ENCODE measurements at places on chromosomes 2 and 18.
A peak's percentile ranks its signal among the peaks of the same experiment; 100 is the strongest.

- DNase-seq = no peak
Measured at GRCh38 chr2:97857553-97857952, 138.2 kb downstream of the TMEM131 start.

- no peak for DNase-seq
Measured at GRCh38 chr2:198135481-198135934, 331.1 kb downstream of the PLCL1 start.

DNA sequence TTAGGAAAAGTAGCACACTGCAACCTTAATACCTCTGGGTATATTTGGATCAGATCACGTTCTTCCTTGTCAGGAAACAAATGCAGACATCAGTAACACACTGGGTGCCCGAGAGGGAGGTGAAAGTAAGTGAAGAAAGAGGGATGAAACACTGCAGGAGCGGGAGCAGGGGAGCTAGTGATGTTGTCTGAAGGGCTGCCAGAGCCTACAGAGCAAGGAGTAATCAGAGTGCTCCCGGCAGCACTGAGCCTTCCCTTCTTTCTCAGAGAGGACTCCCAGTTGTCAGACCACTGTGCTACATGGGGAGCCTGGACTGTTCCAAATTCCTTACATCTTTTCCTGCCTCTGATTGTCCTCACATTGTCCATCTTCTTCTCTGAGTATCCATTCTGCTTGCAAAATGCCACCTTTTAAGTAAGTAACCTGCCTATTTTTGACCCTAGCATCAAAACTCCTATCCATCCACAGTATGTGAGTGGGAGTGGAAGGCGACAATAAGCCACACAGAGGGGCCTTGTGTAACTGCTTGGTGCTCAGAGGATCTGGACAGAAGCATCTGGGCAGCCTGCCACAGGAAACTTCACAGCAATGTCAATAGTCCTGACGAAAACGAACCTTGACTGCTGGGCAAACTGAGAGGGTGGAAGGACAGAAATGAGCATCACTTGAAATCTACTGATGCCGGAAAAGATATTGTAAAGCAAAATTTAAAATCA is 10.8 kb upstream of the NAB1 start:
- peak; percentile 6 for DNase-seq

- peak; percentile 76 for DNase-seq
Measured at GRCh38 chr2:95007822-95008221, 17.7 kb upstream of the MAL start.

DNA sequence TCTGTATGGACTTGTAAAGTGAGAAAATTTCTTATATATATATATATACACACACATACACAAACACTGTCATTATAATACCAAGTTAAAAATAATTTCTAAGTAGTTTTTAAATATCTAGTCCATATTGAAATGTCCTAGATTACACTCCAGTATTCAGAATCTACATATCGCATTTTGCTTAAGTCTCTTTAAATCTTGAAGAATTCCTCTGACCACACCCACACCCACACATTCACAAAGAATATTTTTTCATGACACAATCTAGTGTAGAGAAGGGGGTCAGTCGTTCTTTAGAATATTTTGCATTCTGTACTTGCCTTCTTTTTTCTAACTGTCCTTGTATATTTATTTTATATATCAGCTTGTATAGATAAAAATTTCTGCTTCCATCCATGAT is 509.7 kb downstream of the CCDC85A start:
- no peak for DNase-seq

GRCh38 chr2:157785200-157785599 is 90.9 kb downstream of the ACVR1 start:
- DNase-seq = no peak

DNA sequence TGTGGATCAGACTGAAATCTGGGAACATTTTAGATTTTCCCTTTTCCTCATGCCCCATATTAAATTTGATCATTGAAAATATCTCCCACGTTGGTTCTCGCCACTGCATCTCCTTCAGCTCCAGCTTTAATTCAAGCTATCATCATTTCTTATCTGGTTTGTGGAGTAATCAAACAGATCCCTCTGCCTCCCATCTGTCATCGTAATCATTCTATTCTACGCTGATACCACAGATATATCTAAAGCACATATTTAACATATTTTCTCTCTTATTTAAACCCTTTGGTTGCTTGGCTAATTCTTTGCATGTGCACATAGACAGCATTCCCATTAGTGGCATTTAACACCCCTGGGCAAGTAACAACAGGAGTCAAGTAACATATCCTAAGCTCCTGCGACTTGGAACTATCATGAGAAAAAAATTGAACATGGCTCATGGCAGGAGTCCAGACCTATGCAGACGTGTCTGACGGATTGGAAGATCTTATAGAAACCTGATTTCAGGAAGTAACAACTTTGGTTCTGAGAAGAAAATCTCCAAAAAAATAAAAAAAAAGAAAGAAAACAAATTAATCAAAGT is 158.8 kb upstream of the KYNU start:
- DNase-seq = no peak

DNA sequence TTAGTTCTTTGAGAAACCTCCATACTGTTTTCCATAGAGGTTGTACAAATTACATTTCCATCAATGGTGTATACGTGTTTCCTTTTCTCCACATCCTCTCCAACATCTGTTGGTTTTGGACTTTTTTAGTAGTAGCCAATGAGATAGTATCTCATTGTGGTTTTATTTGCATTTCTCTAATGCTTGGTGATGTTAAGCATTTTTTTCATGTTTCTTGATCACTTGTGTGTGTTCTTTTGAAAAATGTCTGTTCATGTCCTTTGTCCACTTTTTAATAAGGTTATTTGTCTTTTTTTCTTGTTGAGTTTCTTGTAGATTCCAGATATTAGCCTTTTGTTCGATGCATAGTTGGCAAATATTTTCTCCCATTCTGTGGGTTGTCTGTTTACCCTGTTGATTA is 392.3 kb upstream of the ZEB2 start:
- DNase-seq = no peak

GRCh38 chr2:27336173-27336572 is 13.3 kb upstream of the MPV17 start:
- DNase-seq = no peak

- DNase-seq = peak; percentile 71
Measured at GRCh38 chr2:7672027-7672684, 754.9 kb downstream of the RNF144A start.

- no peak for DNase-seq
Measured at GRCh38 chr2:74959106-74959751, 786 bp downstream of the POLE4 start.

GRCh38 chr2:209570194-209570593 is 146.3 kb downstream of the MAP2 start:
- no peak for DNase-seq

- DNase-seq = peak; percentile 76
Measured at GRCh38 chr2:42116195-42117181, 52.7 kb upstream of the EML4 start.

DNA sequence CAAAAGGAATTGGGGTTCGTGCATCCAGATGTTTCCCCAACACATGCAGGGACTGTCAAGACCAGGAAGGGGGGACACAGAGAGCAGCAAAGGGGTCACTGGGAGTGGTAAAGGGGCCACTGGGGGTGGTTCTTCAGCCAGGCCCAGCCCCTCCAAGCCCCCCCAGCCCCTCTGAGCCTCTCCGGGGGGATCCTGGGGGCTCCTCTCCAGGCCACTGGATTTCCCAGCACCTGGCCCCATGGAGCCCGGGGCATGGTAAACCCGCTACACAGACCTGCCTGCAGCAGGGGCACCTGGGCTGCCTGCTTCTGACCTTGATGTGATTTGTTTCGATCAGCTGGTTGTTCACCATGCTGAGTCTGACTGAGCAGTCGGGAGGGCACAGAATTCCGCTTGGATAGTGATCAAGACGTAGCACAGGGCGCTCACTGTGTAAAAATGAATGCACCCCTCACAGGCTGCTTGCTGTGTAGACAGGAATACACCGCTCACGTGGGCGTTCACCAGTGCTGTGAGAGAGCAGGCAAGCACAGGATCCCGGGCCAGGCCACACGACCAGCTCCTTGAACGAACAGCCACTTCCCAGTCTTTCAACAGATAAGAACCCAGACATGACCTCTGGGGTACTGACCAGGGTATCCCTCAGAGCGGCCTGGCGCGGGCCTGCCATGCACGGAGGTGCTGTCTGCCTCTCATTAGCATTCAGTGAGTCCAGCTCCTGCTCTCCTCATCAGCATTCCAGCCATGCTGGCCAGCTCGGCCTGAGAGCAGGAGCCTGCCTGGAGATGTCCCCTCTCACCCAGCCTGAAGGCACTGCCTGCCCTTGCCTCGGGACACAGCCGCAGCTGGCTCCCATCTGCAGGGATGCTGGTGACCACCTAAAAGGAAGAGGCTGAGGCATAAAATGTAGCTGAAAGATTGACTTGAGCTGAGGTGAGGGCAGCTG is 73.3 kb upstream of the OTOS start:
- no peak for DNase-seq

- no peak for DNase-seq
Measured at GRCh38 chr2:33241581-33241980, 234.9 kb upstream of the RASGRP3 start.

DNA sequence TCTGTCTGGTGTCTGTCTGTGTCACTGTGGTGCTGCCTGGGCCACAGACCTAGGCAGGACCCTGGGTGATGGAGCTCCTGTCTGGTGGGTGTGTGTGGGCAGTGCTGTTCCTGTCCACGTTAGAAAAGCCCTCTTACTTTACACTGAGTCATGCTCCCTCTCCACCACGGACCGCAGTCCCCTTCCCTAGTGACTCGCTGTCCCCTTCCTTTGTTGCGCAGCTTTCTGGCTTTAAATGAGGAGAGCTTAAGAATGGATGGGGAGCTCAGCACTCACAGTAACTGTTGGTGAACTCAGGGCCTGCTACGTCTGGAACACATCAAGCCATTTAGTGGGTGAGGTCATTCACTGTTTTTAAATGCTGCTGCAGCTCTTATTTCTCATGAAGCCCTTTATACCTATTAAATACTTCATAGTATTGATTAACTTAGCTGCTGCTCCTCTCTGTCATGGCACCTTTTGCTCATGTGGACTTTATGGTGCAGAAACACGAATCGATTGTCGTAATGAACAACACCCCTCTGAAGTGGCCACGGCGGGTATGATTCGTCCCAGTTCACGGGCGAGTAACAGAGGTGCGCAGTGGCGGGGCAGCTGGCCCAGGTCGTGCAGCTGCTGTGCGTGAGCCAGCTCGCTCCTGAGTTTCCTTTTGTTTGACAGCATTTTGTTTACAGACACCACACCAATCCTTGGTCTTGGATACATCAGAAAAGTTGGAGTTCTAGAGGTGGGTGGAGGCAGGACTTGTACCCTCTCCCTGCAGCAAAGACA is 100.4 kb downstream of the LDLRAD4 start:
- DNase-seq = no peak

DNA sequence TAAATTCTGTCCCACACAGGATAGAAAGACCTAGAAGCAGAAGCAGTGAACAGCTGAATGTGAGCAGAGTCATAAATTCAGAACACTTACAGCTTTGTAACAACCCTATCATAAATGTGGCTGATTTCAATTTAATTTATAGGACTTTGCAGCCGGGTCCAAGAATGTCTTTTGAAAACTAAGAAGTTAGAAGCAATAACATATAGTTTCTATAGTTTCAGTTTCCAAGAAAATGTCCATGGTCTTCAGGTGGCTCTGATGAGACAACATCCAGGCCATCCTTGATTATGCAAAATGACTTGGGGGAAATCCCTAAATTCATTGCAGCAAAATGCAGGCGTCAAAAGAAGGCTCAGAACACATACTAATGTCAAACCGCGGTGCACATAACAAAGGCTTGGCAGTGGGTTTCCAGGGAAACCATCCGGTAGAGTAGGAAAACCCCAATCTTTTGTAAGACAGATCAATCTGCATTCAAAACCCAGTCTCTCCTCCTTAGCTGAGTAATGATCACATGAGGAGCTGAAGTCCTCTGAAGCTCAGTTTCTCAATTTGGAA is 442.2 kb upstream of the ID2 start:
- DNase-seq = peak; percentile 48

DNA sequence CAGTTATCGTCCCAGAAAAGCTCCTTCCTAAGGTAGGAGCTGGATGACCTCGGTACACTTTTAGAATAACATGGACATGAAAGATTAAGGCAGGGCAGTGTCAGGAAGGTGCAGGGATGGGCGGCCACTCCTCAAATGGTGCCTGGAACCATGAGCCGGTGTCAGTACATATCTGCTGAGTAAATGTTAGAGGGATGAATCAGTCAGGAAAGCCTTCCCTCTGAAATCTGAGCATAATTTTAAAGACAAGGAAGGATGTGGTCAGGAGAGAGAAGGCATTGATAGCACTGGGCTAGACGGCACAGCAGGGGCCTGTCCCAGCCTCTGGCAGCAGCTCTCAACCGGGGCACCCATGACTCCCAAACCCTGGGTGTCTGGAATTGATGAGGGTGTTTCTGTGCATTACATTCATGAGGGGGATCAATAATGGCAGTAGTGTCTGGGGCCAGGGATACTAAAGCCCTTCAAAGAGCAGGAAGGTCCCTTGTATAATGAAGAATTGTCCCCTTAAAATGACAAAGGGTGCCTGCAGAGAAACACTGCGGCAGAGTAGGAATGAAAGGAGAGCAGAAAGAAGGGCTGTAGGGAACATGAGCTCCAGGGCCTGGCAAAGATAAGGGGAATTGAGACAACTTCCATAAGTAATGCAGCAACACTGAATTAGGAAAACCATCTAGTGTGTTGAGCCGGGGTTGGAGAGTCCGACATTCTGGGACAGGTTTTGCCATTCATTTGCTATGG is 162.3 kb upstream of the REV1 start:
- no peak for DNase-seq

- DNase-seq = peak; percentile 28
Measured at GRCh38 chr2:24919506-24920097, 435 bp downstream of the ADCY3 start.

GRCh38 chr2:197137231-197137630 is 173.3 kb downstream of the ANKRD44 start:
- peak; percentile 21 for DNase-seq

DNA sequence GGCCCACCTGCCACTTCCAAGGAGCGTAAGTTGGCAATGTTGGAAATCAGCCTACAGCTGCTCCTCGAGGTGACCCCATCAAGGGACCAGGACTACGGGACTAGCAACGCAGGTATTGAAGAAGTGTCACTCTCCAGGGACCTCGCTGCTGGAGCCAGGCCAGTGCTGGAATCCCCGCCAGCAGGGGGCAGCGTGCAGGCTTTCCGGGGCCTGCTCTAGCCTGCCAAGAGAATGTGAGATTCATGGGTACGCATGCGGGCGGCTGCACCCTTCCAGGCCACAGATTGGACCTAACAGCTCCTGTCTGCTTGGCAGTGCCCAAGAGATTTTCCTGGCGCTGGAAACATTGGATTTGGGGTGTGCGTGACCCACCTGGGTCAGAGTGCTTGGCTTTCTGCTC is 182.8 kb upstream of the RAB12 start:
- DNase-seq = no peak

- no peak for DNase-seq
Measured at GRCh38 chr2:168504323-168504722, 48.3 kb downstream of the CERS6 start.

- DNase-seq = no peak
Measured at GRCh38 chr2:233426619-233427342, 72.5 kb downstream of the DGKD start.

GRCh38 chr2:176091329-176092258 is 927 bp upstream of the HOXD13 start:
- DNase-seq = no peak

GRCh38 chr2:95333888-95334338 is 36.8 kb downstream of the KCNIP3 start:
- DNase-seq = peak; percentile 90

All from kidney (tissue), 22 donors.